ENCODE measurements at places on chromosomes 1 and 21.

DNA sequence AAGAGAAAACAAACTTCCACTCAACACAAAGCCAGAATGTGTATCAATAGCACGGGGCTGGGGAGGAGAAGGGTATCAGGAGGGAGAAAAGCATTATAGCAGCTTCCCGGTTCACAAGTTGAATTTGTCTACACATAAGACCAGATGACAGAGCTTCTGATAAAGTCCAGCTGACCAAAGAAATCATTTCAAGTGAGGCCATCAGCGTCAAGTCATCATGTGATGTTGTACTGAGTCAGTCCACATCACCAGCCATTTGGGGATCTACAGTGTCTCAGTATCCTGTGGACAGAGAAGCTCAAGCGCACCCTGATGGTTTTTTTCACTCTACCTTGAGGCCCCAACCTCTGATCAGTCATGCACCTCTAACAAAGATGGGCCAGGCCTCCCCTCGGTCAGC lies 33.0 kb downstream of the SETD4 start:
- no peak for DNase-seq

DNA sequence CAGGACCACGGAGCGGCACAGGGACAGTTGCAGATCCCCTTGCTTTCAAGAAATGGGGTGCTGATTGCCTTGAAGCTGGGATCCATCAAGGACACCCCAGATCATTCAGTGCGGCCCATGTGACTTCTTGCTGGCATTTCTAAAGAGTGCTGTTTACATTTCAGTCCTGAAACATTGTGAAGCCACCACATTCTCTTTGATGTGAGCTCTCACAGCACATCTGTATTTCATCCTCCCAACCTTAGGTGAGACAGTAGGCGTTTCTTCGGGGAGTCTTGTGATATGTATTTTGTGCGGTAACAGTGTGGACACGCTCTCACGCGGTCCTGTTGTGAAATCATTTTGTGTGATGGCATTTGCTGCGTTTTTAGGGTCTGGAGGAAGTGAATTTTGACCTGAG lies 57.2 kb downstream of the CACHD1 start:
- DNase-seq, result no peak

GRCh38 chr1:4741876-4742423 lies 87.5 kb downstream of the AJAP1 start:
- no peak for DNase-seq

DNA sequence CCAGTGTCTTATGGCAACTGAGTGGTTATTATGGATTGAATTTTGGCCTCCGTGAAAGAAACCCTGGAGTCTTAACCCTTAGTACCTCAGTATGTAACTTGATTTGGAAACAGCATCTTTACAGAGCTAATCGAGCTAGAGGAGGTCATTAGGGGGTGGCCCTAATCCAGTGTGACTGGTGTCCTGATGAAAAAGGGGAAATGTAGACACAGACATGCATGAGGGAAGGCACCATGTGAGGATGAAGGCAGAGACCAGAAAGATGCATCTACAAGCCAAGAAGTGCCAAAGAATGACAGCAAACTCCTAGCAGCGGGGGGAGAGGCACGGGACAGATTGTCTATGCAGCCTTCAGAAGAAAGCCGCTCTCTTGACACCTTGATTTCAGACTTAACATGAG lies 14.7 kb downstream of the DOP1B start:
- no peak for DNase-seq

- no peak for DNase-seq
Observed at GRCh38 chr1:182350839-182351238, 40.8 kb downstream of the GLUL start.

- no peak for DNase-seq
Observed at GRCh38 chr1:193730017-193730416, 543.6 kb upstream of the B3GALT2 start.

- DNase-seq, result no peak
Observed at GRCh38 chr1:170678027-170678600, 14.2 kb downstream of the PRRX1 start.

DNA sequence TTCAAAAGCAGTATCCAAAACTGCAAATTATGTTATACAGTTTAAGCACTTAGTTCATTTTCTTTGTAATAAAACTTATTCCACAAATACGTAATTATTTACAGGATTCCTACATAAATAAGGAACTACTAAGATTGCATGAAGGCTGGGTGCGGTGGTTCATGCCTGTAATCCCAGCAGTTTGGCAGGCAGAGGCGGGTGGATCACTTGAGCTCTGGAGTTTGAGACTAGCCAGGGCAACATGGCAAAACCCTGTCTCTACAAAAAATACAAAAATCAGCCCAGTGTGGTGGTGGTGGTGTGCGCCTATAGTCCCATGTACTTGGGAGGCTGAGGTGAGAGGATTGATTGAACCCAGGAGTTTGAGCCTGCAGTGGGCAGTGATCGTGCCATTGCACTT lies 69.3 kb downstream of the POU2F1 start:
- no peak for DNase-seq

- no peak for DNase-seq
Observed at GRCh38 chr21:26167593-26167992, 3.0 kb downstream of the APP start.

- DNase-seq, result no peak
Observed at GRCh38 chr1:180982422-180982821, 40.2 kb downstream of the STX6 start.

DNA sequence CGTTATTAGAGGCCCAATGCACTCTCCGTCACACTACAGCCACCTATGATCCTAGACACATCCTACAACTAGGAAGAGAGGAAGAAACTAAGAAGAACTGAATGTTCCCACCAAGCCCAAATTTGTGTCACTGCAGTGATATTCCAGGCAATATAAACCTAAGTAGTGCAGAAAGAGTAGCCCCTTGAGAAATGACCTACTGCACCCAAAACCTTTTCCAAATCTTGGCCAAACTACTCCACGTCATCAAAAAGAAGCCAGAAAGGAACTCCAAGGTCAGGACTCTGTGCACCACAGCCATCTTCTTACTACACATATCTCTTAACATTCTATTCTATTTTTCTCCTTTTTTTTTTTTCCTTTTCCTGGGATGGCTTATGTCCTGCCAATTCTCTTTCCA lies 60.2 kb downstream of the ADAMTS1 start:
- DNase-seq, result no peak

DNA sequence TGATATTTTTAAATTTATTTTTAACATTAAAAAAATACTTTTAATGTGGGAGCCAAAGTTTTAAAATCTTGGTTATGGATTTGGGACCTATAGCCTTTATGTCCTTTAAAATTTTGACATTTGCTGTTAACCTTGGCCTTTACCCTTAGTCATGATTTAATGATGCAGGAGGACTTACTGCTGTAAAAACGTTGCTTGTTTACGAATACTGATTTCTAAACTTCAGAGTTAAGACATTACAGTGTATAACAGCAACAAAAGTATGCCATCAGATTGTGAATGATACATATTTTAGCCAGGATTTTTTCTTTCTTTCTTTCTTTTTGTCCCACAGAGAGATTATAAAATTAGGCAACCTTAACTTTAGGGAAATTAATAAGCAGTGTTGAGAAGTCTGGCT lies 8.9 kb downstream of the RBM15 start:
- no peak for DNase-seq

DNA sequence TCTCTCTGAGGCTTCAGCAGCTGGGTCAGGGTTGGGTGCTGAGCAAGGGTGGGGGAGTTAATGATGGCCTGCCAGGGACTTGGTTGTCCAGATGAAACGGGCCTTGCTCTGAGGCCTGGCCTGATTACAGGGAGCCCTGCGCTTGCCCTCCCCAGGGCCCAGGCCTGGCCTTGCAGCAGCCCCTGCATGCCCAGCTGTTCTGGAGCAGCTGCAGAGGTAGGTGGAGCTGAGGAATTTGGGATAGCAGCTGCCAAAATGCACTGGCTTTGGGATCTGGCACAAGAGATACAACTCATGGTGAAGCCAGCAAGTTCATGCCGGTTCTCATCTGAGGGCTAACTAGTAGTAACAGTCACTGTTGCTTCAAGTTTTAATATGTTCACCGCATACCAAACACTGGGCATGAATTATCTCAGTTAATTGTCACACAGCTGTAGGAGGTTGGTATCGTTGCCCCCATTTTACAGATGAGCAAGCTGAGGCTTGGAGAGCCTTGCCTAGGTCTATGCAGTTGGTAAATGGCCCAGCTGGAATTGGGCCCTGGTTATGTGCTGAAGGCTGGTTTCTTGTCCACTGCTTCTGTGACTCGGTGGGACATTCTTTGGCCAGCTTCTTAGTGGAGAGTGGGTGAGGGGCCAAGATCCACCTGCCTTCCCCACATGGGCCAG lies 7.3 kb upstream of the SERINC2 start:
- DNase-seq, result no peak

- DNase-seq, result no peak
Observed at GRCh38 chr21:43808367-43808766, 19.0 kb downstream of the RRP1 start.

DNA sequence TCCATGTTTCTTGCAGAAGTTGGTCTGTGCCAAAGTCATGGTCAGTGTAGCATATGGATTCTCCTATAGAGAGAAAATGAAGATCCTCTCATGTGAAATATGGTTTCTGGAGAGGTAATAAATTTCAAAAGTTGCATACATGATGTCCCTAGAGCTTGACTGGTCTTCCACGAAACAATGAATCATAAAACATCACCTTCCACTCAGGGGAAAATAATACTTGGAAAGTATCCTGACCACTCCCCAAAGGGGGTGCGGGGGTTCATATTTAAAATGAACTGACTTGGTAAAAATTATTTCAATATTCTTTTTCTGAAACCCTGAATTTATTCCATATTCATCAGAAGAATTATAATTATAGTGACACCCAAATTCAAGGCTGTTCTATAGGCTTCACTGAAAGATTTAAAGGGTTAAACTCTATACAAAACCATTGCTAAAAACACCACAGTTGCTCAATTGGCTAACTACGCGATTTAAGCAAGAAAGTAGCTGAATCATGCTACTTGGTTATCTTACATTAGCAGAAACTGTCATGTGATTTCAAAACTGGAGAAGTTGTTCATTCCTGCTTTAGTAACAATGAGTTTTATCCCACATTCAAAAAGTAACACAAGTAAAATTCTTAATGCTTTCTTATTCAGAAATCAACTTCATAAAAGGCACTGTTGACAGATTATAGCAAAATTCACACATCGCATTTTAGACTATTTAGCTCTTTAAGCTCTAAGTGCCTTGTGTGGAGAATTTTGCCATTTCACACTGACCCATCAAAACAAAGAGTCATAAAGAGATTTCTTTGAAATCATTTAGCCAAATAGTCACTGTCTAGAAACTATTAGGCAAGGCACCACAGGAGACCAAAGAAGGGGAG lies 5.3 kb downstream of the CREG1 start:
- DNase-seq, result no peak

- no peak for DNase-seq
Observed at GRCh38 chr1:192936313-192937018, 122.7 kb downstream of the UCHL5 start.

GRCh38 chr1:41698916-41699860 lies 214.7 kb upstream of the EDN2 start:
- no peak for DNase-seq

DNA sequence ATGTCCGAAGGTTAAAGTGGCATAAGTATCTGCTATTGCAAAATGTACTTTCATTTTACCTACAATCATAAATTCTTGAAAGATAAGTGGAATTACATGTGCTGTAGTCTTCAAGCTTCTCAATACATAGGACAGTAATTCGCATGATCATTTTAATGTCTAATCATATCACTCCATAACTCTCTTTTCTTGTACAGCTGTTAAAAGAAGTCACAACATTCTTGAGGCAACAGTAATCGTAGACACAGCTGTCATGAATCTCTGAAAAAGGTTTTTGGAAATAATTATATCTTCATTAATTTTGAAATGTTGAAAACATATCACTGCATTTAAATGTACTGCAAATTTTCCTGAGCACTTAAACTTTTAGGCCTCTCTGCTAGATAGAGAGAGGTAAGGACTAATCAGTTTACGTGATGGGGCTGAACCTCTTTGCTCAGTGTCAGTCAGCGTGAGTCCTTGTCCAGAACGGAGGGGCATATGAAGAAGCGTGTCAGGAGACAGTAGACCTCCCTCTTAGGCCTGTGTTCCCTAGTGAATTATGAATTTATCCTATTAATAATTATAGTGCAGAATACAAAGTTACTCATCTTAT lies 133.4 kb downstream of the NEK7 start:
- DNase-seq, result no peak

DNA sequence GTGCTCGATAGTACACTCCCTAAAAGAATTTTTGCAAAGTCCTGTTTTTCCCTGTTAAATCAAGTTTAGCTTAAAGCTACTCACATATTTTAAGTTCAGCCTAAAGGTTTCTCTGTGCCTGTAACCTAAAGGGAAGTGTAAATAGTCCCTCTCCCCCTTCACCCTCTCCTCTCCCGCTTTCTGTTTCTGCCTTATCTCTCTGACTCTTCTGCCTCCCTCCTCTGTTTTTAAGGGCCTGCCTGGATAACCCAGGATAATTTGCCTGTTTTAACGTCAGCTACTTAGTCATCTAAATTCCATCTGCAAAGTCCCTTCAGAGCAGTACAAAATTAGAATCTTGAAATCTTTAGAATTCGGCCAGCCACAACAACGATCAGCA lies 92.6 kb downstream of the NID1 start:
- DNase-seq, result no peak

GRCh38 chr1:63730211-63730610 lies 43.6 kb upstream of the ROR1 start:
- no peak for DNase-seq

GRCh38 chr1:219626865-219627264 lies 14.0 kb upstream of the ZC3H11B start:
- no peak for DNase-seq

DNA sequence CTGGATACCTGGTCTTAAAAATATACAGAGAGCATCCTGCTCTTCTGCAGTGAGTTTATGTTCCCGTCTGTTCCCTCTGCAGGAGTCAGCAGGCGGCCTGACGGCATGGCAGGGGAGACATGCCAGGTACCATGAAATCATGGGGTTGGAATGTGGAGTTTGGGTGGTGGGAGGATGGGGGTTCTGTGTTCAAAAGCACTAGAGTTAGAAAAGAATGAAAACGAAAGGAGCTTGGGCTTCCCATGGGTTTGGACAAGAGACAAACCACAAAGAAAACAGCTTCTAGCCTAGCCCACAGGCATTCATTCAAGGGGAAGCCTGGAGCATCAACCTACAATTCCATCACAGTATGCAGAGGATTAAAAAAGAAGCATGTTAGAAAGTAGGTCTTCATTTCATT lies 59.9 kb downstream of the WARS2 start:
- DNase-seq, result no peak

DNA sequence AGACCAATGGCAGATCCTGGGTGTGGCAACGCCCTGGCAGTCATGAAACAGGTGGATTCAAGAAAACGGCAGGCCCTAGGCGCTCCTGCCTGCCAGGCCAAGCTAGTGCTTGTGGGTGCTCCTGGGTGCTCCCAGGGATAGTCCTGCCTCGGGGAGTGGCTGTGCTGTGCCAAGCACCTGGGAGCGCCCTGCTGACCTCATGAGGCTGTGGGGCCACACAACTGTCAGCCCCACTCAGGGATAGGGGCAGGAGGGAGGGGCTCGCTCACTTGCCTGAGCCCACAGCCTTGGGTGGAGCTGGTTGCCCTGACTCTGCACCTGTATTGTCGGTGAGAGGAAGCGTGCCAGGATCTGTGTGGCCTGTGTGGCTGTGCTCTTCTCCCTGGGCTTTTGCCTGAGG lies 9.4 kb downstream of the SNAP47 start:
- no peak for DNase-seq

GRCh38 chr1:30880678-30881318 lies 27.8 kb downstream of the SDC3 start:
- no peak for DNase-seq

- DNase-seq, result no peak
Observed at GRCh38 chr1:167262836-167263235, 42.1 kb downstream of the POU2F1 start.
